ENCODE measurements at places on chromosomes 5 and 9.

DNA sequence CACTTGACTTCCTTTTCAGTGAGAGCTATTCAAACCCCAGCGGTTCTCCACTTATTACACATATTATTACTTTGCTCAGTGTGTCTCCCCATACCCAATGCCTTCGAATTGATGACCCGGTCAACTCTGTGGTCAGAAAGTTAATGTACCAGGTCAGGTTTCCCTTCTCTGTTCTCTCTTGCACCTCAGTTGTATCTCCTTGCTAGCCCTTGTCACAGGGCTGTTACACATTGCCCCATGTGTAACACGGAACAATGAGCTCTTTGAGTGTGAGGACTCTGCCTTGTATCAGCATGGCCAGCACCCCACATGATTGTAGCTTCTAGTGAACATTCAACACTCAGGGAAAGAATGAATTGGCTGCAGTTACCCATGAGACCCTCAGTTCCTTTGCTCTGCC lies 73.6 kb downstream of the DOCK2 start:
- DNase-seq = no peak

DNA sequence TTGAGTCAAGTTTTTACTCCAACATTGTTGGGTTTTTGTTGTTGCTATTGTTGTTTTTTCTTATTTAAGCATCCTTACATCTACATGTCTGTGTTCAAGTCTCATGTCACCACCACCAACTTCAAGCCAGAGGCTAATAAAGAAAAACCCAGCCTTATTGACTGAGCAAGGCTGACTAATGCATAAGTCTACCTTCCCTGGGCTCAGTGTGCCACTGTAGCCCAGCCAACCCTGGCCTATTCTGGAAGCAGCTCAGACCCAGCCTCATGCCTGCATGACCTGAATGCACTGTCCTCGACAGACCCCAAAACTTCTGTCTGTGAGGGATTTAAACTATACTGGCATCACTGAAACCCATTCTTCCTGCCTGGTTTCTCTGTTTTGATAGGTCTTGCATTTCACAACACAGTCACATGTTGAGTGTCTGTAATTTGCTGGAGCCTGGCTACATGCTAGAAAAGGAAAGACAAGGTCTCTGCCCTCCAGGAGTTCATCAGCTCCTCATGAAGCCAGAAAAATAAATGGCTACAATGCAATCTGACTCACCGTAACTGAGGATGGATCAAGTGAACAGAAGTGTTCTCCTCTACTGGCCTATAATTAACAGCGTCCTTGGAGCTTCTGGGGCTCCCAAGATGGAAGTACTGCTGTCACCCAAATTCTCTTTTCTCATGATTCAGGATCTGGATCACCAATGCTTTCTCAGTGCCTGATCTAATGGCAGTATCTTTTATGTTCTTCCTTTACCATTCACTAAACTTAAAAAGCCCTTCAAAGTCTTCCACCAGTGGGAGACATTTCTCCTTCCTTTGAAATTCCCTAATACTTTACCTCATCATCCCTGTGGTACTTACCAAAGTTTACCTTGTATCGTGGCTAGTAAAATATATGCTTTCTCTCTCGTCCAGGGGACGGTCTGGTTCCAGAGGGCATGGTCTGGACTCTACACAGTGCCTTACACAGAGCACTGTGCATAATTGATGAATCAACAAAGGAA lies 103.9 kb upstream of the IFNE start:
- DNase-seq = no peak

- DNase-seq = no peak
These were observed 51.4 kb upstream of the CAST start for GRCh38 chr5:96610747-96611146.

GRCh38 chr5:30600892-30601291 lies 592.6 kb upstream of the CDH6 start:
- DNase-seq = no peak

- DNase-seq = no peak
These were observed 84.8 kb downstream of the RAD23B start for GRCh38 chr9:107367727-107368502.

GRCh38 chr9:14203356-14204056 lies 110.4 kb downstream of the NFIB start:
- DNase-seq = no peak

- DNase-seq = no peak
These were observed 60.3 kb upstream of the TRIM32 start for GRCh38 chr9:116626762-116627161.
